ENCODE measurements at places on chromosomes 16 and 17. TPM values are rescaled to one million over a fixed set of nuclear protein-coding genes. Genes with fewer than 3 reads are reported as not detected.

KRTAP9-4 gene
- total RNA-seq = not detected

MMP28 gene
- 9.7 TPM for total RNA-seq

MFAP4 gene
- total RNA-seq = 1.3 TPM

MYH1 gene
- total RNA-seq = not detected

DHRS7C gene
- total RNA-seq = not detected

All from parietal lobe (tissue), 2 donors.